Choroid plexus epithelial cell (primary cell): ENCODE measurements at places on chromosomes 3 and 15.

GRCh38 chr3:125142940-125143339, 69.6 kb downstream of the SLC12A8 start:
- no peak for DNase-seq

DNA sequence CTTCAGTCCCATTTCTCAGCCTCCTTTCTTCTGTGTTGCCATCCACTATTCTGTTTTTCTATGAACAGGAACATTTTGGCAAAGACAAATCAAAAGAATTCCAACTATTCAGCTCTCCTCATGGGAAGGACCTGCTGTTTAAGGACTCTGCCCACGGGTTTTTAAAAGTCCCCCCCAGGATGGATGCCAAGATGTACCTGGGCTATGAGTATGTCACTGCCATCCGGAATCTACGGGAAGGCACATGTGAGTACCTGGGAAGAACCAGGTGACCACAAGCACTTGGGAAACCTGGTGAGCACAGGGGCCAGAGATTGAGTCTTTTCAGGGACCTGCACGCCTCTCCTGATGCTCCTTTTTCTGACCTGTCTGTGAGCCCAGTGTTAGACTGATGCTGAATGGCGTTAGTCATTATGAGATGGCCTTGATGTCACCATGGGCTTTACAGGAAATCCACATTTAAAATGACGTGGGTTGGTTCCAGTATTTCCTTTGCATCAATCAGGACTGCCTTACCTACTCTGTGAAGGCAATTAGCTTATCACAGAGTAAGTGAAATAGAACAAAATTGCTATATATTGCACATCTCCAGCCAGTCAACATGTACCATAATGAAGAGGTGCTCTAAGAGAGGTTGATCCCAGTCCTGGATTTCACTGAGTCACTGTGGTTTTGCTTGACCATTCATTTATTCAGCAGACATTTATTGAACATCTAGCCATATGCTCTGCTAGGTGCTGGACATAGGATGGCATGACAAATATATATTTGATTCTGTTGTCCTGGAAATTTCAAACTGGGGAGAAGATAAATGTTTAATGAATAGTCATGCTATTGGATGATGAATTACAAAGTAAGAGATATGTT, 11.7 kb downstream of the TF start:
- no peak for DNase-seq

GRCh38 chr15:67967871-67968431, 86.2 kb upstream of the PIAS1 start:
- DNase-seq: peak; percentile 55

GRCh38 chr3:171165499-171165921, 139.0 kb upstream of the SLC2A2 start:
- no peak for DNase-seq

DNA sequence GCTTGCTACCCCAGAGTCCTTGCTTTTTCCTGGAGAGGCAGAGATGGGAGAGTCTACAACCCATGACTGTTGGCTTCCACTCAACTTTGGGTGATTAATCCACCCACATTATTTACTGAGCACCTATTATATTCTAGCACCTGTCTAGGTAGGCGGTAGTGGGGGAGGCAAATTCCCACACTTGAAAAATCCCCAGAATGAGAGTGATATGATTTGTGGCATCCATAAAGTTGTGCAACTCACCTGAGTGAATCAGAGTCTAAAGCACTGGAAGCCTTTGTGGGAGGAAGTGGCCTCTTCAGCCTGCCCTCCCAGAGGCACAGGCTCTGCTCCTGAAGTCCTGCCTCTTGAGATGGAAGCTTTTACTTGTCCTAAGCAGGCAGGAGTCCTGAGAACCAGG, 40.4 kb upstream of the CTNNB1 start:
- peak; percentile 46 for DNase-seq

GRCh38 chr3:143367171-143367570, 247.6 kb downstream of the CHST2 start:
- peak; percentile 44 for DNase-seq

GRCh38 chr15:39935241-39935640, 1.3 kb downstream of the EIF2AK4 start:
- DNase-seq: no peak

DNA sequence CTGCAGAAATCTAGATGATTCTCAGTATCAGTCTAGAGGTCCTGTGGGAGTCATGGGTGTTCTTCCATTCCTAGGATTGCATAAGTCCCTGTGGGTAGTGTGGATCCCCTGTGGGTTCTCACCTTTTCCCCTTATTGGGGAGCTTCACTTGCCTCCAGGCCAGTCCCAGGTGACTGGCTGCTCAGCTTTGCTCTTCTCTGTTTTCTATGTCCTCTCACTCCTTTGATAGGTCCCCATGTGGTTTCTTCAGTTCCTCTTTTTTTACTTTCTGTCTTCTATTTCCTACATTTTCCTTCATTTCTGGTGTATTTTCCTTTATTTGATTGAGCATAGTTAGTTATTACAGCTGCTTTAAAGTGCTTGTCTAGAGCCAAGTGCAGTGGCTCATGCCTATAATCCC, 10.9 kb downstream of the TEX55 start:
- no peak for DNase-seq

DNA sequence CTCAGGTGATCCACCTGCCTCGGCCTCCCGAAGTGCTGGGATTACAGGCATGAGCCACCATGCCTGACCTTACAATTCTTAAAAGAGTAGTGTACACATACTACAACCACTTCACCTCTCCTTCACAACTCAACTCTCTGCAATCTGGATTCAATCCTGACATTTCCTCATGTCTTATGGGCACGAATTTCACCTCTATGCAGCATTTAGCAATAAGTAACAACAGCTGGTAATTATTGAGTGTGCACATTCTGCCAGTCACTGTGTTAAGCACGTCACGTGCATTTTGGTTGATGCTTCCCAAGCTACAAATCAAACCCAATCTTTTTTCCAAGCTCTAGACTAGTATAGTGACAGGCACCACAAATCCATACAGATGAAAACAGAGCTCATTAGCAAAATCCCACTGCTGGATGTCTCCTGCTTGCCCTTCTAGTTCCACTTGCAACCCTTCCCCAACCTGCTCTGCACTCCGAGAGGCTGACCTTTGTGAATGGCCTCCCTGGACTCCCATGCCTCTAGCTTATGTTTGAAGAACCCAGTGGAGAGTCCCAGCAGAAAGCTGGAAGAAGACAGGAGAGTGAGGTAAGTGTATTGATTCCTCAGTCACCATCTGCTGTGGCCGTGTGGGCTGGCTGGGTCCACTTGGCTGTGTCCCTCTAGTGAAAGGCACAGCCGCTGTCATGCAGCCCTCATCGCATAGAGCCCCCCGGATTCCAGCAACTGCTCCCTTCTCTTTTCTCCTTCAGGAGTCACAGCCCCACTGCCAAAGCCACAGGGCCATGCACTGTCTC, 176.5 kb downstream of the MEX3B start:
- no peak for DNase-seq

DNA sequence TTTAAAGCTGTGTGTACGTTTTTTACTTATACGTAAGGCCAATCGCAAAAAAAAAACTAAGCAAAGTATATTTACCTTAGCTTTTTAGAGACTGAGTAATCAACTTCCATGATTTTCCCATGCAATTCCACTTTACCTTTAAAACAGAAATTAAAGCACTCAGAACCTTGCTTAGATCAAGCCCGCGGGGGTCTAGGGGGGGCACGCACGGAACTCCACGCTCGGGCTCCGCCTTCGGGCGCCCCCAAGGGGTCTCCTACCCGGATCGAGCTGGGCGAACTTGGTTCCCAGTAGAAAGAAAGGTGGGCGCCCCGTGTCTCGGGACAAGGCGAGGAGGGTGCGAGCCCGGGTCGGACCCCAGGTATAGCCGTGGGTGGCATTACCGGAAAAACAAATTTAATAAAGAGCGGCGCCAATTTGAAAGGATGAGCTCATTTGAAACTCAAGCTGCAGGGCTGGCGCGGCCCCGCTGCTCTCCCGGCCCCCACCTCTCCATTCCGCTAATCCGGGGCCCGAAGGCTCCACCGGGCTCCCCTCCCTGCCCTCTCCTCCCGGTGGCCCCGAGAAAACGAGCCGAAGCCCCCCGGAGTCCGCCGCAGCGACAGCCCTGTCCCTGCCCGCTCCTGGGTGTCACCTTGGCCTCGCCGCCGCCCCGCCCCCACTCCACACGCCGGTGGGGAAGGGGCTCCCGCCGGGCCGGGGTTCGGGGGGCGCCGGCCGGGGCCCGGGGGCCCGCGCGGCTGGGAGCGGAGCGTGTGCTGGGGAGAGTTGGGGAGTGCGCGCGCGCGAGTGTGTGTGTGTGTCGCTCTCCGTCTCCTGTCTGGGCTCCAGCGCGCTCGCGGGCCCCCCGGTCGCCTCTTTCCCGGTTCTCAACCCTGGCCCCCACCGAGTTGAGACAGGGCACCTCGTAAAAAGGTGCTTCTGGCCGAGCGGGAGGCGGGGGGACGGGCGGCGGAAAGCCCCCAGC, 1.5 kb downstream of the IGF2BP2 start:
- peak; percentile 58 for DNase-seq

- peak; percentile 70 for DNase-seq
Observed at GRCh38 chr3:25572919-25573385, 91.8 kb downstream of the TOP2B start.

DNA sequence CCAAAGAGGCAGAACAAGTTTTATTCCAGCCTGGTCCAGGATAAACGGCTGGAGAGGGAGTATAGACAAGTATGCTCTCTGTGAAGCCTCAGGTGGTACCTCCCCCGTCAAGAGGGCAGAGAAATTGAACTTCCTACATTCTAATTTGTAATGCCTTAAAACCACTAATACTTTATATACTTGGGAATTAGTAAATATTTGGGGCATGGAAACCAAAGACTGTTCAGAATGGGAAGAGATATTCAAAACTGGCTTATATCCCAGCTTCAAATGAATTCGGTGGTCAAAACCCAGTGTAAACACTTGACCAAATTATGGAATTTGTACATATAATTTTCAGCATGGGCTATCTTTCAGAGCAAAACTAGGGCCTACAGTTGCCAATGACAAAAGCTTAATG, 122.6 kb downstream of the FBN1 start:
- no peak for DNase-seq

- DNase-seq: no peak
Observed at GRCh38 chr15:100263721-100264455, 77.9 kb downstream of the ADAMTS17 start.
